ENCODE measurements at places on chromosomes 4 and X.

GRCh38 chr4:76993787-76994641 lies 44.5 kb downstream of the SEPTIN11 start:
- DNase-seq: peak; percentile 85

GRCh38 chr4:8427761-8428287 lies 12.7 kb downstream of the ACOX3 start:
- no peak for DNase-seq

DNA sequence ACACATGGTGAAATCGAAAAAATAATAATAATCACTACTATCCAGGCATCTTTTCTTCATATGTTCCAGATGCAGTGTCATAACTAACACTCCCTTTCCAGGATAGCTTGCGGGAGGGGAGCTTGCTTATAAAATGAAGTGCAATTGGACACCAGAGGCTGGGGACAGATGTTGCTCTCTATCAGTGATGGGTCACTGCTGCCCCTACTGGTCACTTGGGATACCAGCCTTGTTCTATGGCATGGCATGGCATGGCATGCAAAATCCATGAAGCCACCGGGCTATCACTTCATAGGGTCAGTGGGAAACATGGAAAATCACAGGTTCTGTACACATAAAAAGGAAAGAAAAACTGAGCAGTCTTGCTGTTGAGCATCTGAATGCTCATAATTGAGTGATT lies 168.1 kb downstream of the GLRA2 start:
- no peak for DNase-seq

DNA sequence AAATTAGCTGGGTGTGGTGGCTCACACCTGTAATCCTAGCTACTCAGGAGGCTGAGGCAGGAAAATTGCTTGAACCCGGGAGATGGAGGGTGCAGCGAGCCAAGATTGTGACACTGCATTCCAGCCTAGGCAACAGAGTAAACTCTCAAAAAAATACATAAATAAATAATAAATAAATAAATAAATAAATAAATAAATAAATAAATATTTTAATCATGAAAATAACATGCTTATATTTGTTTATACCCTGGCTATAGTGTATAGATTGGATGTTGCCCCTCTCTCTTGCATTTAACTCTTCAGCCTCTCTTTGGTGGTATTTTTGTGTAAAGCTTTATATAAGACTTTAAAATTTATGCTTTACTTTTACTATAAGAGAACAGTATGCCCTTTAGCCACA lies 51.8 kb downstream of the KCNIP4 start:
- no peak for DNase-seq

- DNase-seq: no peak
Observed at GRCh38 chr4:98919996-98920395, 8.9 kb downstream of the EIF4E start.

GRCh38 chrX:136825771-136826170 lies 45.0 kb upstream of the ARHGEF6 start:
- DNase-seq: no peak

GRCh38 chr4:153438916-153439756 lies 27.0 kb upstream of the TMEM131L start:
- no peak for DNase-seq

GRCh38 chrX:104697294-104697693 lies 131.3 kb downstream of the IL1RAPL2 start:
- no peak for DNase-seq

GRCh38 chr4:67546004-67546356 lies 677 bp upstream of the CENPC start:
- DNase-seq: no peak

DNA sequence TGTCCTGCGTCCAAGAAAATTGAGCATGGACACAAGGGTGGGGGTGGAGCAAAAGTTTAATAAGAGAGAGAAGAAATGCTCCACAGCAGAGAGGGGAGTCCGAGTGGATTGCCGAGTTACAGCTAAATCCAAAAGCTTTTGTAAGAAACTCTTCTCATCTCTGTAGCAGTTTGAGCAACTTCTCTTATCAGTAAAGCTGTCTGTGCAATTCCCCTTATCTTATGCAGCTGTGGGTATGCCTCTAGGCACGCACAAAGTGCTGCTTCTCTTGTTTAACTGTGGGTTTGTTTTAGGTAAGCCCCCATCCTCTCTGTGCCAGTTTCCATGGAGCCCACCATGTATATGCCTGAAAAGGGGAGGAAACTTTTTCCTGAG lies 44.8 kb downstream of the HMGB2 start:
- DNase-seq: no peak

DNA sequence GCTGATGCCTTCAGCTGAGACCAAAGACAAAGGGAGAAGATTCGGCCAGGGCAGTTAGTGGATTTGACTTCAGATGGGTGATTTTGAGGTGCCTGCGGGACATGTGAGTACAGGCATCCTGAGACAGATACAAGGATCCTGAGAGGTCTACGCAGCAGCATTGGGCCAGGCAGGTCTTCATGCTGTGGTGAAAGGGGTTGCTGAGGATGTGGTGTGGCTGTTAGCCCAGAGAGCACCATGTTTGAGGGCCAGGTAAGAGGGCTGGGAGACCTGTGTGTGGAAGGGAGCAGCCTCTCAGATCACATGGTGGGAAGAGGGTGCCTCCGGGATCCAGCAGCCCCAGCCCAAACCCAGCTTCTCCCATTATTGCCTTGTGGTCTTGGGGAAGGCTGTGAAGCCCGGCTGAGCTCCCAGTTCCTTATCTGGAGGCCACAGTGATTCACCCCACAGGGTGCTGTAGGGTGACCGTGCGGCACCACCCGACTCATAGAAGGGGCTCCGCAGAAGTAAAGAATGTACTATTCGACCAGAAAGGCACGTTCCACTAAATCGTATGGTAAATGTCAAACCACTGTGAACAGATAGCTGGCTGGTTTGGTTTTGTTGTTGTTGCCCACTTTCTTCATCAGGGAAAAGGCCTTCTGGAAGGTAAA lies 27.7 kb upstream of the TADA2B start:
- no peak for DNase-seq

DNA sequence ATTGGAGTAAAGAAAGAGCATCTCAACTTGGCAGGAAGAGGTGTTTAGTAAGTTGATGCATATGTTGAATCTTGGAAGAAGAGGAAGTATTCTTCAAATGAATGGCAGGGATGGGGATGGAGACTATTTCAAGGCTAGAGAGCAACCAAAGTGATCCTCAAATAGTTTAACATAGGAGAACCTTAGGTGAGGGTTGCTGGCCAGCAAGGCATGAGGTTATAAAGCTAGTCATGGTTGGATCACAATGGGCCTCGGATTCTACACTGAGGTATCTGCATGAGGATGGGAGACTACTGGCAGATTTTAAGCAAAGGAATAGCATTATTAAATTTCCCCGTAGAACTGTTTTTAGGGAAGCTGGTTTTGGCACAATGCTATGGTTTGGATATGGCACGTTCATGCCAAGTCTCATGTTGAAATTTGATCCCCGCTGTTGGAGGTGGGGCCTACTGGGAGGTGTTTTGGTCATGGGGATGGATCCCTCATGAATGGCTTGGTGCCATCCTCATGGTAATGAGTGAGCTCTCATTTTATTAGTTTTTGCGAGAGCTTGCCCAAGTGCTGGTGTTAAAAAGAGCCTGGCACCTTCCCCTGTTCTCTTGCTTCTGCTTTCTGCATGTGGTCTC lies 41.9 kb upstream of the ETNPPL start:
- DNase-seq: no peak

DNA sequence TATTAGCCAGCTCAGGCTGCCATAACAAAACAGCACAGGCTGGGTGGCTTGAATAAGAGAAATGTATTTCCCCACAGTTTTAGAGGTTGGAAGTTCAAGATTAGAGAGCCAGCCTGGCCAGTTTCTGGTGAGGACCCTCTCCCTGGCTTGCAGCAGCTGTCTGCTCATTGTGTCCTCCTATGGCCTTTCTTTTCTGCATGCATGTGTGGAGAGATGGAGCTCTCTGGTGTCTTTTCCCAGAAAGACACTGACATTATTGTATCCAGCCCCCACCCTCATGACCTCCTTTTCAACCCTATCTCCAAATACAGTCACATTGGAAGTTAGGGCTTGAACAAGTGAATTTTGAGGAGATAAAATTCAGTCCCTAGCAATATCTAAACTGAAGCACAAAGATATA lies 263.8 kb upstream of the PABPC4L start:
- no peak for DNase-seq

- DNase-seq: no peak
Observed at GRCh38 chr4:38788317-38788716, 5.5 kb upstream of the TLR10 start.

GRCh38 chr4:76251441-76252270 lies at the start of gene FAM47E:
TSS of gene FAM47E (plus strand) at chr4:76251721. CDS start at chr4:76251747, 26 bp downstream.
- DNase-seq: no peak

DNA sequence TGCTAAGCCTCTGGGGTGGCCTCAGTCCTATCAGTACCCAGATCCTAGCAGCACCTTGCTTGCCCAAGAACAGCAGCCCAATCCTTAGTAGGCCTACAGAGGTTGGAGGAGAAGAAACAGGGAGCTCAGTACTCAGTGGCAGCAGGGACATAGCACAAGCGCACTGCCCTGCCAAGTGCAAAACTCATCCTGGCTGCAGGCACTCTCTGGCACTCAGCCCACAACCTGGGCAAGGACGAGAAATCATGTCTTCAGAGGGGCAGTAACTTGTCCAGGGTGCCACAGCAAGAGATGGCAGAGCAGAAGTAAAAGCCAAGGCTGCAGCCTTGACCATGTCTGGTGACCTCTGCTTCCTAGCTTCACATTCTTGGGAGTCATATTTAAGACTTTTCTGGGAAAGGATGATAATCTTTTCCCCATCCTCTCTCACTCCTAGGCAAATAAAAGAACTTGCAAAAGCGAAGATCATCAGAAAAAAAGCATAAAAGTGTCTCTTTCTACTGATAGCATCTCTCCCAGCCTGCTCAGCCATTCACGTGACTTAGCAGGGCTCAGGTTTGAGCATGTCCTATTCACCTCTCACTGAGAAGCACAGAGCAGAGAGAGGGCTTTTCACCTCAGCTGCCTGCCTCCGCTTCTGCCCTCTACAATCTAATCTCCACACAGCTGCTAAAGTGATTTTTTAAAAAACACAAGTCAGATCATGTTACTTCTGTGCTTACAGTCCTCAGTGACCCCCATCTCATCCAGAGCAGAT lies 37.2 kb upstream of the MAGEA4 start:
- no peak for DNase-seq

DNA sequence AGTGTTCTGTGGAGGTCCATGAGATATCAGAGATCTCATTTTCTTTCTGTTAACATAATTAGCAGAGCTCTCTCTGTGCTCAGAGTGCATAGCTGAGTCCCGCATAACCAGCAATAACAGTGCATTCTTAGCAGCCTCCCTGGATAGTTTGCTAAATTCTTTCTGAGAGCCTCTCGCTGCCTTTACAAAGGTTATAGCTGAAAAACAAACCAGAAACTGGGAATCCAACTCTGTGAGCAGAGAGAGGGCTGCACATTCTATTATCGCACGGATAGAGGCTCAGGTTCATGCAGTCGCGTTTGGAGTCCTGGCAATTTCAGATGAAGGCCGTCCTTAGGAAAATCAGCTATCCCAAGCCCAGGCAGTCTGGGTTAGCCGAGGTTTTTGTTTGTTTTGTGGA lies 1.2 kb downstream of the ENPP6 start:
- DNase-seq: no peak
